ENCODE measurements at places on chromosomes 4 and X. TPM values are rescaled to one million over a fixed set of nuclear protein-coding genes. Genes with fewer than 3 reads are reported as not detected.

The HSFX1 gene
- total RNA-seq, result 0.25 TPM

The USP46 gene
- 6.1 TPM for total RNA-seq

The WDR17 gene
- total RNA-seq, result 1.9 TPM

DNA sequence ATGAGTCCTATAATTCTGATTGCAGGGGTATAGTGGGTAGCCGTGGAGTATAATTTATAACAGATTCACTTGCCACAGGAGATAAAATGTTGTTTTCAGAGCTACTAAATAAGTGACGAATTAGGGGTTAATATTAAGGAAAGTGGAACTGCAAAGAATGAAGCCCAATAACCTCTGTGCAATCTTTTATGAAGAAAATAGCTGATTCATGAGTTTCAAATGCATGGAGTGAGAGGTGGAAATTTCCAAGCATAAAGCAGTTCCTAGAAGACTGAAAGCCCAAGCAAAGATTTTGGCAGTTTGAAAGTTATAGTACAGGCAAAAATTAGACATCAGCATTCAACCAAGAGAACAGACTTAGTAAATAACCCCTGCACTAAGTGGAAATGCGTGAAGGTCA lies 1782.4 kb upstream of the PCDH10 start:
- H3K27me3 ChIP-seq, result no peaks in the 10 kb centered on the region
- H3K4me1 ChIP-seq, result no peaks in the 10 kb centered on the region
- no peaks in the 10 kb centered on the region for H3K36me3 ChIP-seq
- DNase-seq, result no peak

- peaks cover 41% of the 10 kb centered on the region for H3K36me3 ChIP-seq
- no peak for DNase-seq
- no peak overlapping the region for H3K4me3 ChIP-seq
- no peak overlapping the region for H3K27ac ChIP-seq
- no peaks in the 10 kb centered on the region for H3K27me3 ChIP-seq
- no peaks in the 10 kb centered on the region for H3K4me1 ChIP-seq
These were observed 60.9 kb upstream of the FHDC1 start for GRCh38 chr4:152875261-152875660.

DNA sequence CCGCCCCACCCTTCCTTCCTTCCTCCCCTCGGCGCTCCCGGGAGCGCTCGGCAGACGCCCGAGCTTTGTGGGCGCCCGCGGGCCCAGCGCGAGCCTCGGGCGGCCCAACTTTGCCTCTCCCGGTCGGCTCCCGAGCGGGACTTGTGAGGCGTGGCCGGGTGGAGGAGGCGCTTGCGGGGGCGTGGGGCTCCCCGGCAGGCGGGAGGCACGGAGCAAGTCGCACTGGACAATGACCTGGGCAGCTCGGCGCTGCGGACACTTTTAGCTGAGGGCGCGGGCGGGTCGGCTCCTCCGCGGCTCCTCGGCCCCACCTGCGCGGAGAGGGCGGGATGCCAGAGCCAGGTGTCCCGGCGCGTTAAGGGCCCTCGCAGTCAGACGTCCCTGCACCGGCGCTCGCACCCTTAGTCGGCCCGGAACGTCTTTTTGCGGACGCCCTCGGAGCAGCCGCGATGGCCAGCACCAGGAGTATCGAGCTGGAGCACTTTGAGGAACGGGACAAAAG lies 385 bp downstream of the DCLK2 start:
- peak overlapping the region; percentile 43 for H3K4me3 ChIP-seq
- H3K4me1 ChIP-seq, result peaks cover 2% of the 10 kb centered on the region
- DNase-seq, result peak; percentile 14
- H3K27me3 ChIP-seq, result peaks cover 72% of the 10 kb centered on the region

DNA sequence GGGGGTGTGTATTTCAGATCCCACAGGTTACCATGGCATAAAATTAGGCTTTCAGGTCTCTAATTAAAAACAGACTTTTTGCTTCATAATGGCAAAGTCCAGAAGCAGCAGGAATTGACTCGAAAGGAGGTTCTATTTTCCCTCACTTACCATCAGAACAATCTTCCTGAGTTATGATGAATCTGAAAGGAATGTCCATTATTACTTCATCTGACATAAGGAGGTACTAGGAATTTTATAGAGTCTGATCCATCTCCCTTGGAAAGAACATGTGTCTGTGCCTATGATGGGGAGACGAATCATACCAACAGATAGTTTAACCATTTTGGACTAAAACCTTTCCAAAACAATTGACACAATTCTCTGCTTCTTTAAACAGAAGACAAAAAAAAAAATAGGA lies 206.3 kb upstream of the FGF13 start:
- no peaks in the 10 kb centered on the region for H3K4me1 ChIP-seq
- no peaks in the 10 kb centered on the region for H3K36me3 ChIP-seq
- H3K27ac ChIP-seq, result no peak overlapping the region
- H3K27me3 ChIP-seq, result no peaks in the 10 kb centered on the region
- no peak for DNase-seq

DNA sequence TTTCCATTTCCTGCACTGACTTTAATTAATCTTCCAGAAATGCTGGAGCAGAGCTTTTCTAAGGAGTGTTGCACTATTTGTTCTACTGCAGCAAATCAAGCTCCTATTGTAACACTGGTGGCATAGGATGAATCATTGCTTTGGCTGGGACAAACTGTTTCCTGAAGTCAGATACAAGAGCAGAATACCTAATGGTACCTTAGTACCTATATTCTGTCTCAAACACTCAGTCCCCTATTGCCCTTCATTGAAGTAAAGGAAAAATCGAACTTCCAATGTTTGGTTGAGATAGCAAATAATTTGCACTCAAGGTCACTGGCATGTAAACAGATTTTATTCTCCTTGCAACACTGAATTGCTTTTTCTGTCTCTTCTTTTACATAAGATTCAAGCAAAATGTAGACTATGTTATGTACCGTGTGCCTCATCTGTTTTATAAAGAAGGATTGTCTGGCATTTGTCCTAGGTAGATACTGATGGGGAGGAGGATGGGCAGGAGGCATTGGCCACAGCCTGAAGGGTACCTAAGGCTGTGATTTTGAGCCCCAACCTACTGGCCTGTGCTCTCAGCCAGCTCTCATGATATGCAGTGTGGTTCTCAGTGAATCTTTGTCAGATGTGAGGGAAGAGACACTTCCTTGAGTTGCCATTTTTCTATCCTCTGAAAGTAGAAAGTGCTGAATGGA lies 141.6 kb downstream of the AASDH start:
- no peak for DNase-seq
- no peaks in the 10 kb centered on the region for H3K4me1 ChIP-seq
- no peaks in the 10 kb centered on the region for H3K36me3 ChIP-seq
- H3K4me3 ChIP-seq, result no peak overlapping the region
- H3K27me3 ChIP-seq, result peaks cover 8% of the 10 kb centered on the region
- no peak overlapping the region for H3K27ac ChIP-seq

GRCh38 chrX:1321674-1322073 lies 14.9 kb upstream of the IL3RA start:
- DNase-seq, result no peak
- H3K36me3 ChIP-seq, result no peaks in the 10 kb centered on the region
- peaks cover 37% of the 10 kb centered on the region for H3K27me3 ChIP-seq
- H3K4me1 ChIP-seq, result peaks cover 9% of the 10 kb centered on the region

- no peak overlapping the region for H3K27ac ChIP-seq
- no peak for DNase-seq
- H3K4me1 ChIP-seq, result peaks cover 6% of the 10 kb centered on the region
These were observed 3.3 kb upstream of the SH3RF1 start for GRCh38 chr4:169274033-169274432.

- peaks cover 23% of the 10 kb centered on the region for H3K4me1 ChIP-seq
- peak overlapping the region; percentile 88 for H3K27ac ChIP-seq
- peaks cover 3% of the 10 kb centered on the region for H3K36me3 ChIP-seq
- peak overlapping the region; percentile 33 for H3K4me3 ChIP-seq
- peak; percentile 48 for DNase-seq
- H3K27me3 ChIP-seq, result no peaks in the 10 kb centered on the region
These were observed 22.4 kb downstream of the GAB1 start for GRCh38 chr4:143358923-143359643.

GRCh38 chr4:21801661-21802385 lies 146.7 kb downstream of the KCNIP4 start:
- peaks cover 7% of the 10 kb centered on the region for H3K27me3 ChIP-seq
- no peak overlapping the region for H3K4me3 ChIP-seq
- H3K36me3 ChIP-seq, result no peaks in the 10 kb centered on the region

DNA sequence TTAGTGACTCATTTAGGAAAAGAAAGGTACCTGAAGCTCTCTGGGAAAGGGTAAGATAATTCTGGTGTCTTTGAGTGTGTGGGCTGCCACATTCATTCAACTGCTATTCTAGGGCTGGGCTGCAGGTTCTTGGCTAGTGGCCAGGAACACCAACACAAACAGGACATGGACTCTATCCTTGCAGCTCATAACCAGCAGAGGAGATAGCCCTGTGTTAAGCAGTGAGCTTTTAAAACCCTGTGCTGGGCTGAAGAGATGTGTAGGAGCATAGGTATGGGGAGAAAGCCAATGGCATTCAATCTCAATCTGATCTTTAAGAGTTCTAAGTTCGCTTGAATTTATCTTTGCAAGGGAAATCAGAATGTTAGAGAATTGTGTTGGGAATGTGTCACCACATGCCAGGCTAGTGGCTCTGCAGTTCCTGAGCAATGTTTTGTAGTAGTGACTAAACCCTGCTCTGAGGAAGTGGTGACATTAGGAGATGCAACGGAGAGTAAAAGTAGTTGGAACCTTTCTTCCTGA lies 39.2 kb downstream of the SGMS2 start:
- H3K4me3 ChIP-seq, result no peak overlapping the region
- H3K27me3 ChIP-seq, result peaks cover 25% of the 10 kb centered on the region

GRCh38 chr4:152010710-152011079 lies 249.9 kb upstream of the GATB start:
- no peak for DNase-seq
- H3K36me3 ChIP-seq, result no peaks in the 10 kb centered on the region
- peaks cover 24% of the 10 kb centered on the region for H3K4me1 ChIP-seq
- H3K4me3 ChIP-seq, result no peak overlapping the region
- H3K27me3 ChIP-seq, result no peaks in the 10 kb centered on the region
